ENCODE measurements at places on chromosomes 16 and 17.

DNA sequence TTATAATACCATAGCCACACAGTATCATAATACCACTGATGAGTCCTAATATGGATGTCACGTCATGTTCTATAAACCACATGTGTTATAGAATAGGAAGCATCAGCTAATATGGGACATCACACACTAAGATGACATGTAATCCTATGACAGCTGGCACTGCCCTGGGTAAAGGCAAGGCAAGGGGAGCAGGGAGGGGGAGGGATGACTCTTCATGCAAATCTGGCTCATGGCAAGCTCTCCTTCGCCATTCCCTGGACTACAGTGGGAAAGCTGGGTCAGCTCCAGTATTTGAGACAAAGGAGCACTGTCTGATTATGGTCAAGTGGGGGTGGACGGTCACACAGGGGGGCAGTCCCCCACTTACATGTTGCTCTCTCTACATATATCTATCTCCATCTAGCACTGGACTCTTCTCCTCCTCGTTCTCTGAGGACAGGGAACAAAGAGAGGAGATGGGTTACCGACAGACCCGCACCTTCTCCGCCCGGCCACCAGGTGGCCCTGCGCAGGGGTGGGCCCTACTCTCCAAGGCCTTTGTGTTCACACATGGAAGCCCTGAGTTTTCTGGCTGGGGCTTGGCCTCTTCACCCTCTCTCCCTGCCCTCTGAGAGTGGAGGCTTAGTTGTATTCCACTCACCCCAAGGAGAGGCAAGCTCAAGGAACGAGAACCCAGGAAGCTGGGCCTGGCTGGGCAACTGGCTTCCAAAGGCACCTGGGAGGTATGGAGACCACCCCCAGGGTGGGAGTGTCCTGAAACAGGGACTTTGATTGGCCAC lies 23.4 kb upstream of the MPO start:
- DNase-seq = no peak

- DNase-seq = no peak
Measured at GRCh38 chr16:89135971-89136765, 35.4 kb upstream of the CDH15 start.

GRCh38 chr17:81713004-81713555 lies 996 bp downstream of the SLC25A10 start:
- no peak for DNase-seq

- DNase-seq = no peak
Measured at GRCh38 chr16:86193528-86194193, 294.7 kb downstream of the IRF8 start.

DNA sequence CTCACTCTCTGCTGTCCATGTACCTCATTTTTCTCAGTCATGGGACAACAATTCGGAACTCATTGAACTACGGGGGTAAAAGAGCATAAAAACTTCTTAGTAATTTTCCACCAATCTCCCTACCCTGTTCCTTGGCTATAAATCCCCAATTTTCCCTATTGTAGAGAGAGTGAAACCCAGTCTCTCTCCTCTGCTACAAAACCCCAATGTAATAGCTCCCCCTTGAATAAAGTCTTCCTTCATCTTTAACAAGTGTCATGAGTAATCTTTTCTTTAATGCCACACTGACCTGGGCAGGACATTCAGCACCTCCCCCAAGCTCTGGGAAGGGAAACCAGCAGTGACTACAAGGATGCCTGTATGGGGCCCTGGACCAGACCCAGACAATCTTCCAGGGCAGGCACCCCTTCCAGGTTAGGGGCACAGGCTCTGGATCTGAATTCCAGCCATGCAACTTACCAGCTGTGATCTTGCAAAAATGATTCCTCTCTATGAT lies 10.2 kb upstream of the EIF1 start:
- DNase-seq = no peak

GRCh38 chr17:79842656-79843473 lies 3.6 kb upstream of the CBX4 start:
- no peak for DNase-seq

- DNase-seq = no peak
Measured at GRCh38 chr17:68297195-68297594, 5.9 kb downstream of the ARSG start.

GRCh38 chr17:7173687-7174602 lies 5.2 kb downstream of the ASGR1 start:
- DNase-seq = peak; percentile 12

GRCh38 chr16:84825896-84826557 lies 6.2 kb downstream of the CRISPLD2 start:
- DNase-seq = no peak

GRCh38 chr17:72506773-72507172 lies 386.0 kb downstream of the SOX9 start:
- no peak for DNase-seq

- no peak for DNase-seq
Measured at GRCh38 chr16:15970202-15970601, 20.8 kb downstream of the ABCC1 start.

GRCh38 chr17:45663772-45664171 lies 120.3 kb upstream of the CRHR1 start:
- DNase-seq = no peak

DNA sequence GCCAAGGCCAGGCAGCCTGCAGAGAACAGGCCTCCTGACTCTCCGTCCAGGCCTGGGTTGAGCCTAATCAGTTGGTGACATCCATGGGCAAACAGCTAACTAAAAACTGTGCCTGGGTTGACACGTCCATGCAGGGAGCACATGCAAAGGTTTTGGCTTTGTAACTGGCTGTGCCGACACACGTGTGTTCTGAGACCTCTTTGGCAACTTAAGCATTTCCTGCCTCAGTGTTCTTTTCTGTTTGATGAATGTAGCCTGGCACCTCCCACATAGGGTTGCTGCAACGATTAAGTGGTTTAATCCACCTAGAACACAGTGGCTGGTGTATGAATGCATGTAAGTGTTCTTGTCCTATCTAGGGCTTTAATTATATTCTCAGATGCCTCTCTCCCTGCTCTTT lies 3.2 kb downstream of the BCO1 start:
- DNase-seq = no peak

DNA sequence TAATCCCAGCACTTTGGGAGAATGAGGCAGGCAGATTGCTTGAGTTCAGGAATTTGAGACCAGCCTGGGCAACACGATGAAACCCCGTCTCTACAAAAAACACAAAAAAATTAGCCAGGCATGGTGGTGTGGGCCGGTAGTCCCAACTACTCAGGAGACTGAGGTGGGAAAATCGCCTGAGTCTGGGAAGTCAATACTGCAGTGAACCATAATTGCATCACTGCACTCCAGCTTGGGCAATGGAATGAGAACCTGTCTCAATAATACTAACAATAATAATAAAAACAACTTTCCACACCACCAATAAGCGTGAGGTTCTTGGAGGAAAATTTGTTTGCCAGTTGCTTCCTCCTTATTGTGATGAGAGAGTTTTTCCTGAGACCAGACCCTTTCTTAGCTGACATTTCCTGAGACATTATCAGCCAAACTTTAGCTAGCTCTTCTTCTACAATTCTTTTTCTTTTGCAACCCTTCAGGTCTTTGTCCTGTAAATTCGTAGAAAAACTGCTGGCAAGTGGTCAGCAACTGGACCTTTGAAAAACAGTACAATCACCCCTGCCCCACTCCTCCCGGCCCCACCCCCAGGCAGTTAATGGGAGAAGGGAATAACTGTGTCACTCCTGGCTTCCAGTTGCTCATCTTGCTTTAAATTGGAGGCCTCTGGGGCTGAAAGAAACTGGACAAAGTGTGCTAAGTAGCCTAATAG lies 3.5 kb upstream of the EZH1 start:
- DNase-seq = no peak

DNA sequence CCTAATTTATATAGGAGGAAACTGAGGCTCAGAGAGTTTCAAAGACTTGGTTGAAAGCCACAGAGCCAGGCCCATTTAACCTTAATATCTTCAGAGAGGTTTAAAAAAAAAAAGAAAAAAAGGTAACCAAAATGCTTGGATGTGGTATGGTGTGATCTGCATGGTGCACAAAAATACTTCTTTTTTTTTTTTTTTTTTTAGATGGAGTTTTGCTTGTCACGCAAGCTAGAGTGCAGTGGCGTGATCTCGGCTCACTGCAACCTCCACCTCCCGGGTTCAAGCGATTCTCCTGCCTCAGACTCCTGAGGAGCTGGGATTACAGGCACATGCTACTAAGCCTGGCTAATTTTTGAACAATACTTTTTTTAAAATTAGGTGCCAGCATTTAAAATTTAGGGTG lies 101.8 kb downstream of the XYLT1 start:
- DNase-seq = no peak

- DNase-seq = no peak
Measured at GRCh38 chr17:48330421-48330820, 99.6 kb downstream of the SKAP1 start.

DNA sequence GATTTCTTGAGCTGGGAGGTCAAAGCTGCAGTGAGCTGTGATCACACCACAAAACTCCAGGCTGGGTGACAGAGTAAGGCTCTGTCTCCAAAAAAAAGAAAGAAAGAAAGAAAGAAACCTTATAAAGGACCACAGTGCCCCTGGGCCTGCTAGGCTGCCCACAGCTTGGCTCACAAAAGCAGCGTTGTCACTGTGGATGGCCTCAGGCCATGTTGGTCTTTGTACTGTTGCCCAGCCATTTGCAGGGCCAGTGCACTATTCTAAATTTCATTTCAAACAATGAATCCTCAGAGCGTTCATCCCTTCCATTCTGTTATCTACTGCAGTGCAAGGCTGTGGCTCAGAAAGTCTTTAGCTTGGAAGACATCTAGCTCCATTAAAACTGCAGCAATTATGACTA lies 208.4 kb downstream of the SLC39A11 start:
- DNase-seq = no peak

DNA sequence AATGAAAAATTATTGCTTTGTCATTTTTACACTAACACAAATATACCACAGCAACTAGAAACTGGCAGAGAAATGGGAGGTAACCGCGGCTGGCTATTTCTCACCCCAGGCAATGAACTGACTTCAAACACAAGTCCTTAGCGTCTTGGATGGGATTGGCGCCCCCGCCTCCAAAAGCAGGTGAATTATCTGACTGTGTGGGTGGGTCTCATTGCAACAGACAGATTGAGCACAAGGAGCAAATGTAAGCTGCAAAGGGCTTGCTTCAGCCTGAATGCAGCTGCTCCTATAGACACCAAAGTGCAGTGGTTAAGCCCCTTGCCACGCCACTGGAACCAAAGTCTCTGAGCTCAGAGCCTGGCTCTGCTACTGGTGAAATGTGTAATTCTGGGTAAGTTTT lies 225.0 kb downstream of the XYLT1 start:
- no peak for DNase-seq

GRCh38 chr17:32558326-32558955 lies 71.6 kb downstream of the CDK5R1 start:
- no peak for DNase-seq

DNA sequence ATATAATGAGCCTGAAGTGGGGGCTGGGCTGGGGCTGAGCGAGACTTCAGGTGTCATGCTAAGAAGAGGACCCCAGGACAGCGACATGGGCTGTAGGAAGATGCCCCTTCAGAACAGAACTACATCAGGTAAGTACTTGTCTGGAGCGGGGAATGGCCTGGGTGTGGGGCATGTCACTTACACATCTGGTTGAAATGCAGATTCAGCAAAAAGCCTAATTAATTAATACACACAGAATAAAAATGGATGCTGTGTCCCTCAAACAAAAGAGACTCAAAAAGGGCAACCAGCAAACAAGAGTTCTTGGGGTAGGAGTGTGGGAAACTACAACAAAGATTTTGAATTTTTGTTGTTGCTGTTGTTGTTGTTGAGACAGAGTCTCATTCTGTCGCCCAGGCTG lies 11.8 kb downstream of the CMTM2 start:
- DNase-seq = no peak

DNA sequence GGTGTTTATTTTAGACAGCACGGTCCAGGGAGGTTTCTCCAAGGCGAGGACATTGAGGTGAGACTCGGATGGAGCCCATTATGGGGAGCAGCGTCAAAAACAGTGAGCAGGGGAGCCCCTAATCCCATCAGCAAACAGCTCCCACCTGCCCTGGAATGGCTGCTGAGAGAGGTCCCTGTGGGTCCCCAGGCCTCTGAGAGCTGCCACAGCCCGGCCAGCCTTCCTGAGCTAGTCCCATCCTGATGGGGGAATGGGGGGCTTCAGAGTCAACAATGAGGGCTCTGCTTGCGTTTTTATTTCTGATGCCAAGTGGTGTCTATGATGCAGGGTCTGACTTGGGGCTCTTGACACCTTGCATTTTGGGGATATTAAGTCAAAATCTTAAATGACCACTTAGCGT lies 128.4 kb downstream of the GSG1L start:
- DNase-seq = no peak

DNA sequence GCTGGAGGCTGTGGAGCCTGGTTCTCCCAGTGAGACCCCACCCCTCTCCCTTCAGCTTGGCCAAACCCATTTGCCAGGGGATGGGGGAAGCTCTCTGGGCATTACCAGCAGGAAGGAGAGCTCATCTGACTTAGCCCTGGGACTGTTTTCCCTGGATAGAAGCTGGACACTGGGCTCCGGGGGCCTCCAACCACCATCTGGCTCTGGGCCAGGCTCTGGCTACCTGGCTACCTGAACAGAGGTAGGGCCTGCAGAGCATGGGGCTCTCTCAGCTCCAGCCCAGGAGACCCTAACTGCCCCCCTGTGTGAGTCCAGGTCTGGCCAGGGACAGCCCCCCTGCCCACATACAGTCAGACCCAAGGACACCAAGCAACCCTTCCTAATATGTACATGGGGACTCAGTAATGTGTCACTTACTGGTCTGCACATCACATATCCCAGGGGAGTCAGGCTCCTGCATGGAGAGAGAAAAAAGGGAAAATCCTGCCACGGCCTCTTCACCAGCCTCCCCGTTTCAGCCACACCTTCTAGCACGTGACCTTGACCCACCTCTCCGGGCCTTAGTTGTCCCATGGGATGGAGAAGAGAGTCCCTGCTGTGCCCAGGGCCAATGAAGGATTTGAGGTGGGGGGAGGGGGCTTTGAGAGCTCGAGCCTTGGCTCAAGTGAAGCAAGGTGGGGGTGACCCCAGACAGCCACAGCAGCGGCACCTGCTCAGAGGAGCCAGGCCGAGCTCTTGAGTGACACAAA lies 13.8 kb downstream of the CNGB1 start:
- DNase-seq = no peak

GRCh38 chr16:46922239-46922638 lies 38.1 kb downstream of the GPT2 start:
- DNase-seq = no peak

- DNase-seq = no peak
Measured at GRCh38 chr16:31460582-31461002, 1.3 kb downstream of the ARMC5 start.

DNA sequence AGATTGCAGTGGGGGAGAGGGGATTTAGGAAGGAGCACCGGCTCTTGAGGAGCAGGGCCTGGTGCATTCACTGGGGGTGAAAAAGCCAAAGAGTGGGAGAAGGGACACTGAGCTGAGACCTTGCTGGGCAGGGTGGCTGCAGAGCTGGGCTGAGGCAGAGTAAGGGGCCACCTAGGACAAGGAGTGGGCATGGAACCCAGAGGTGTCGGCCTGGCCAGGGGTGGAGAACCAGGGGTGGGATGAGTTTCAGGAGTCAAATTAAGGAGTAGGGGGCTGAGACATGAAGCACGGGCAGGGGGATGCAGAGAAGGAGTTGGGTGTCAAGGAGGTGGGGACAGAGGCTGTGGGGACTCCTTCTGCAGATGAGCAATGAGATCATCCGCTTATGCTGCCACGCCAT lies 20.1 kb downstream of the DNAH2 start:
- no peak for DNase-seq

- DNase-seq = no peak
Measured at GRCh38 chr17:7444682-7445618, at the start of gene CHRNB1. Gene CHRNB1 (plus strand): TSS chr17:7445061. CDS start chr17:7445128, 67 bp downstream.

- DNase-seq = no peak
Measured at GRCh38 chr17:80394629-80395216, 20.2 kb upstream of the ENDOV start.

GRCh38 chr17:7797976-7798375 lies 36.0 kb upstream of the KDM6B start:
- DNase-seq = no peak

All from stimulated activated CD4-positive, alpha-beta T cell treated with anti-CD3 and anti-CD28 coated beads, TNF-alpha, amount 100 ng/mL, for 24 hours (primary cell).